ENCODE measurements at places on chromosomes 5 and 9. TPM values are rescaled to one million over a fixed set of nuclear protein-coding genes. Genes with fewer than 3 reads are reported as not detected.

The PPP3R2 gene
- total RNA-seq, result not detected

The SLC46A2 gene
- total RNA-seq, result not detected

The LCN2 gene
- not detected for total RNA-seq

The MYMK gene
- total RNA-seq, result not detected

The IFNA21 gene
- total RNA-seq, result not detected

DNA sequence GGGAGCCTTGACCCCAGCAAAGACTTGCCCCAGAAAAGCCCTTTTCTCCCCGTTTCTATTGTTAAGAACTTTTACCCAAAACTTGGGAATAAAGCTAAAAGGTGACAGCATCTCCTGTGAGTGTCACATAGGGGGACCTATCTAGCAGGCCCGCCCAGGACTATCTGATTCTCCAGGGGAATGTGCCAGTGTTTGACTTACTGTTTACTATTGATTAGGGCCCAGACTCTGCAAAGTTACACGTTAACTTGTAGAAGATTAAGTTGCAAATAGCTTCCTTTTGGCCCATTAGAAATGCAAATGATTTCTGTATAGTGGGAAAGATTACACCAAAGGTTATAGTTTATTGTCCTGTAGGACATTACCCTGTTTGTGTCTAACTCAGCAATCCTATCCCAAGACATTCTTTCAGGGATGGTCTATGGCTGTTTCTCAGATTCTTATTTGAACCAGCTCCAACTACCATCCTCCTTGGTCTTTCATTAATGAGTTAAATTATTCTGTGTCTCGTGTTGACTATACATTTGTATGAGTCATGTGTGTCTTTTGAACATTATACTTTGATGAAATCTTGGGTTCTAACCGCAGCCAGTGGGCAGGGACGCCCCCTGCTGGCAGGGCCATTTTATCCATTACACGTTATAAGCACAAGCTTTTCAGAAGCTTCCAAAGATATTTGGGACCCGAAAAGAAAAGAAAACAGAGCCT is 60.7 kb downstream of the HRH2 start:
- DNase-seq, result peak; percentile 88

DNA sequence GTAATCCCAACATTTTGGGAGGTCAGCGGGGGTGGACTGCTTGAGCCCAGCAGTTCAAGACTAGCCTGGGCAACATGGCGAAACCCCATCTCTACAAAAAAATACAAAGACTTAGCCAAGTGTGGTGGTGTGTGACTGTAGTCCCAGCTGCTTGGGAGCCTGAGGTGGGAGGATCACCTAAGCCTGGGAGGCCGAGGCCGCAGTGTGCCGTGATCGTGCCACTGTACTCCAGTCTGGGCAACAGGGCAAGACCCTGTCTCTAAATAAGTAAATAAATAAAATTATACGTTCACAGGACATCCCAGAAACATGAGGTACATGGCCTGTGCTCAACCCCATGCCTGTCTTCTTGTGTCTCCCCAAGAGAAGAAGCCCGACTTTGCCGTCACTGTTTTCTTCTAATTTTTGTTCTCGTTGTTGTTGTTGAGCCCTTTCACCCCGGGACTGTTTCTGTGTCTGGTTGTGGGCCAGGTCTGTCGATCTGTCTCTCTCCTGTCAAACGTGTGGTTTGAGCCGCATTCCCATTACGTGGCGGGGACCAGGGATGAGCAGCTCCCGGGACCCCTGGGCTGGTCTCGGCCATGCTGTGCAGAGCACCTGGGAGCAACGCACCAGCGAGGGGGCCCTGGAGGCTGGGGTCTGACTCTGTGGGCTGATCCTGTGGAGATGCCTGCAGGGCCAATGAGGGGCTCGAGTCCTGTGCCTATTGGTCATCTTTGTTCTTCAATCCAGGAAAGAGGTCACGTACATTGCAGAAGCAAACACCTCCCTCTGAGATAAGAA is 32.2 kb downstream of the NACC2 start:
- no peak for DNase-seq

- no peak for DNase-seq
Measured at GRCh38 chr5:131883984-131884383, 61.5 kb downstream of the MEIKIN start.

DNA sequence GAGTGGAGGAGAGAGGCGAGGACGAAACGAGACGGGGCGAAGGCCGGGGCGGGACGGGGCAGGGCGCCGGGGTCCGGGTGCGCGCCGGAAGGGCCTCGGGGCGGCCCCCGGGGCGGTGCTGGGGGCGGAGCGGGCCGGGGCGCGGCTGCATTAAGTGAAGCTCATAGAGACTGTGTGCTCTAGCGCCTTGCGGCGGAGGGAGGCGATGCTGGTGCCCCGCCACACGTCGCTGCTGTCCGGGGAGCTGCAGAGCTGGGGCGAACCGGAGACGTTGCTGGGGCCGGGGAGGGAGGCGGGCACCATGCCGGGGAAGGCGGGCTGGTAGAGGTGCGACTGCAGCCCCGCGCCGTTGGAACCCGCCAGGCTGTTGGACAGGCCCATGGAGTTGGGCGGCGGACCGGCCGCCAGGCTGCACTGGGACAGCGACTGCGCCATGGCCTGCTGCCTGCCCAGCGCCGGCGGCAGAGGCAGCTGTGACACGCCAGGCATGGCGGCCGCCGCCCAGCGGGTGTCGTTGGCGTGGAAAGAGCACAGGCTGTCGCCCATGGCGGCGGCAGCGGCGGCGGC is 8.3 kb downstream of the OTP start:
- DNase-seq, result peak; percentile 83

DNA sequence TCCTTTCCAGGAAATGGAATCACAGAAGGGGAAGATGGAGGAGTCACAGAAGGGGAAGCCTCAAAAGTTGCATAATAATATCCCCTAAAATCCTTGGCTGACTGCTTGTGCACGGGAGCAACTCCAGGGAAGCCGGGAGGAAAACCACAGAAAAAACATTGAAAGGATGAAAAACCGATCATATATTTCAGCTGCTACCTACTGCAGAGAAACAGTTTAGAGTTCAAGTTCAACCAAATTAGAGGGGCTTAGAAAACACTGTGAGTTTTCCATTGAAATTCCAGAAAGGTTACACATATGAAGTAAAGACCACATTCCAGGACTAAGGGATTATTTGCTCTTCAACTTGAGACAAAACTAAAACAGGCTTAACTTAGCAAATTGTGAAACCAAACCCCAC is 37.6 kb upstream of the MTAP start:
- DNase-seq, result no peak

DNA sequence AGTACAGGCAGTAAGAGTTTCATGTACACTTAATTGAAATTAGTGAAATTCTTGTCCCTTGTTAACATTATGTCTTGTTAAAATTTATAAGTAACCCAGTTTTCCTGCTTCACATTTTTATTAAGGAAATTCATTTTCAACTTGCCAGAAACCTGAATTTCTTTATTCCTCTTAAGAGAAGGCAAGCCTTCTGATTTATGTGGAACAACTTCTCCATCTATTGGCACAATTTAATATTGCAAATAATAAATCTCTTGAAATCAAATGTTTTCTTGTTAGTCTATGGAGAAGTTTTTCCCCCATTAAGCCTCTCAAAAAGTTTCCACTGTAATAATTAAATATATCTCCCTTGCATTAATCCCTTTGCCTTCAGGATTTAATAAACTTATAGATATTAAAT is 33.8 kb upstream of the ACO1 start:
- no peak for DNase-seq

DNA sequence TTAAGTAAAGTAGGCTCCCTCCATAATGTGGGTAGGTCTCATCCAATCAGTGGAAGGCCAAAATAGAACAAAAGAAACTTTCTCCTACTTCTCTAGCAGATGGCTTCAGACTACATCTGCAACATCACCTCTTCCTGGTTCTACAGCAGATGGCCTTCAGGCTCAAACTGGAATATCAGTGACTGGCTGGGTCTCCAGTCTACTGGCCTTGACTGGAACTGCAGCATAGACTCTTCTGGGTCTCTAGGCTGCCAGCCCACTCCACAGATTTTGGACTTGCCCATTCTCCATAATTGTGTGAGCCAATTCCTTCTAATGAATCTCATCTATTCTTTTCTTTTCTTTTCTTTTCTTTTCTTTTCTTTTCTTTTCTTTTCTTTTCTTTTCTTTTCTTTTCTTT is 64.8 kb downstream of the ACER2 start:
- DNase-seq, result no peak

GRCh38 chr9:69028754-69029153 is 6.8 kb upstream of the FXN start:
- peak; percentile 51 for DNase-seq

- peak; percentile 8 for DNase-seq
Measured at GRCh38 chr9:108535526-108535925, 320.3 kb downstream of the ACTL7B start.

DNA sequence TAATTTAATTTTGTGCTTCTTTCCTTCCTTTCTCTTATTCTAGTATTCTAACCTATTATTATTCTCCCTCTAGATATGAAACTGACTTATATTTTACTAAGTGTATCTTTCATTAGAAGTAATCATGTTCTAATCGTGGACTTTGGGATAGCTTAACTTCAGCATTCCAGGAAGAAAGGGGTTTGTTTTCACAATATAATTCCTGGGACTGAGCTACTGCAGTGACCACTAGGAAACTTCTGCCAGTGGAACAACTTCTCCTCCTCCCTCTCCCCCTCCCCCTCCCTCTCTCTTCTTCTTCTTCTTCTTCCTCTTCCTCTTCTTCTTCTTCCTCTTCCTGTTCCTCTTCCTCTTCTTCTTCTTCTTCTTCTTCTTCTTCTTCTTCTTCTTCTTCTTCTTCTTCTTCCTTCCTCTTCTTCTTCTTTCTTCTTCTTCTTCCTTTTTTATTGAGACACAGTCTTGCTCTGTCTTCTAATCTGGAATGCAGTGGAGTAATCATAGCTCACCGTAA is 127.9 kb downstream of the NNT start:
- DNase-seq, result no peak

DNA sequence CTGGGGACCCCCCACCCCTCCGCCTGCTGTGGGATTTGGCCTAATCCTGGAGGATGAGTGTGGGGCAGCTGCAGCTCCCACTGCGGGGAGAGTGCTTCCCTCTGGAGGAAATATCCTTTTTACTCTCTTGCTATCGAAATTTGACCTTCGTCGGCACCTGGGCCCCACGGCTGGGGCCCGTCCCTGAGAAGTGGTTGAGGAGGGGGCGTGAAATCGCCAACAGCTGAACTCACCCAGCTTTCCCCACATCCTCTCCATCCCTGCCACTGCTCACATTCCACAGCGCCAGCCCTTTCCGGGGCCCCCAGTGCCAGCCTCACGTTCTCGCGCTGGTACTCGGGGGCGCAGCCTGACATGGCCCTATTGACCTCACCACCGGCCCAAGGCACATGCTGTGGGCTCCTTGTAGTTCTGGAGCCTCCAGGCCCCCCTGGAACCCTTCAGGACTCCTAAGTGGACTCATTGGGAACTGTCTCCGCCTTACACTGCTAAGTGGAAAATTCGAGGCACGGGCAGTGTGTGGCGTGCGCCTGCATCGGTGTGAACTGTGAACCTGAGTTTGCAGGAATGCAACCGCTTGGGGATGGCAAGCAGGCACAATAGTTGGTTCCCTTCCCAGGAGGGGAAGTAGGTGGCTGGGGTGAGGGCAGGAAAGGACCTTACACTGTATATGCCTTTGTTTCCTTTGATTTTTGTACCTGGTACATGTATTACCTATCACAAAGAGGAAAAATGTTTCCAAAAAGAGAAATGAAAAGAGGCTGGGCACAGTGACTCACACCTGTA is 19.2 kb downstream of the FGFR4 start:
- DNase-seq, result no peak

DNA sequence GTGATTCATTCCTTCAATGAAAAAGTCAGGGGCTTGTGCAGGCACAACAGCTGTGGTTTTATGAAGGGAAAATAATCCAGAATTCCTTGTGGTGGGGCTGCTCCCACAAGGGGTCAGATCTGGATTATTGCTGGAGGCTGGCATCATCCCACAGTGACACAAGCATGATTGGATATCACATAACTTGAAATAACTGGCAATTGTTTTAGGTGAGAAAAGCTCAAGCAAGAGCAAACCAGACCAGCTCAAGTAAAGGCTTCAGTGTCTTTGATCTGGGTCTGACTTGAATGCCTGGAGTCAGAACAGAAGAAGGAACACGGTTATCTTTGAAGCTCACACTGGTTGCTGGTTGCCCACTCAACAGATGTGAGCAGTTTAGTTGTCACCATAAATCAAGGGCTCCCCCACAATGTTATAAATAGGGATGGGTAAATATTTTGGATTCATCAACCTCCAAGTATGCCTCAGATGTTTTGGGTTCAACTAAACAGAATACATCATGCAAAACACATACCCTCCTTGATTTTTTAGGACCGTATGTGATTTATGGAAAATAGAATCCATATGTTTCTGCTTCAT is 3.1 kb upstream of the ZNF474 start:
- DNase-seq, result no peak

GRCh38 chr9:14935106-14935751 is 25.0 kb upstream of the FREM1 start:
- DNase-seq, result no peak

DNA sequence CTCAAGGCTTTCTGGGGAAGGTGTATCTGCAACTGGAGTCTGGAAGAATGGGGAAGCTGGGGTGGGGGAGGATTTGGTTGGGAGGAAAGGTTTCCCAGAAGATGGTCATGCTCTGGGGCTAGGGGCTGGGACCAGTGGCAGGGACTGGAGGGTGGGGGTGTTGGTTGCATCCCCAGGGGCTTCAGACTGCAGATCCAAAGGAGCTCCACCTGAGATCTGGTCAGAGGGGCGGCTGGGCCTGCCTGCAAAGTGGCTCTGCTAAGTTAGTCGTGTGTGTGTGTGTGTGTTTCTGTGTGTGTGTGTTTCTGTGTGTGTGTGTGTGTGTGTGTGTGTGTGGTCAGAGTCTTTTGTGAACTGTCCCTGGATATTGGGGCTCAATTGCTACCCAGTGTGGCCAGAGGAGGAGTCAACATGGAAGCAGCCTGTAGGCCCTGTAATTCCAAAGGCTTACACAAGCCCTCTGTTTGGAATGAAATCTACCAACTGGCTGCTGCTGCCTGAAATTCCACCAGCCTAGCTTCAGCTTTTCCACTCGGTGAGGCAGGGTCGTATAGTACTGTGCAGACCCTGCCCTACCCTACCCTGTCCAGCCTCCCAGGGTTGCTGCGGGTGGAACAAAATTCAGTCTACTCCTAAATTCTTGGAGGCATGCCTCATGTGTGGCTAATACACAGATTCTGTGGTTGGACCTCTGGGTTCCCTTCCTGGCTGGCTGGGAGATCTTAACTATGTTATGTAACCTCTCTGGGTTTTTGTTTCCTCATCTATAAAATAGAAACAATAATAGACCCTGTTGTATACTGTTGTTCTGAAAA is 12.5 kb upstream of the SYNPO start:
- no peak for DNase-seq

DNA sequence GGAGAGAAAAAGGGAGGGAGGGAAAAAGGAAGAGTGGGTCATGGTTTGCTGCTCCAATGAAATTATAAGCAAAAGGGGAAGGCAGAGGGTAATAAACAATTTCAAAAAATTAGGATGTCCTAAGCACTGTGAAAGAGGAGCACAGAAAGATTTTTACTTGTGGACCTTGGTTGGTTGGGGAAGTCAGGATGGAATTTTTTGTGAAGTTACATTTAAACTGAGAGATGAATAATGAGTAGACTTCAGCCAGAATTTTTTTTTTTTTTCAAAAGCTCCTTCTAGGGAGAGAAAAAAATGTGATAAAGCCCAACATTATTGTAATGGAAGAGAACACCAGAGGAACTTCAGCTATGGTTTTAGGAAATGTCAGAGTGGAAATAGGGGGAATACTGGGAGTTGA is 515.9 kb upstream of the PAPPA start:
- no peak for DNase-seq
